ENCODE measurements at places on chromosomes 7 and 10.

DNA sequence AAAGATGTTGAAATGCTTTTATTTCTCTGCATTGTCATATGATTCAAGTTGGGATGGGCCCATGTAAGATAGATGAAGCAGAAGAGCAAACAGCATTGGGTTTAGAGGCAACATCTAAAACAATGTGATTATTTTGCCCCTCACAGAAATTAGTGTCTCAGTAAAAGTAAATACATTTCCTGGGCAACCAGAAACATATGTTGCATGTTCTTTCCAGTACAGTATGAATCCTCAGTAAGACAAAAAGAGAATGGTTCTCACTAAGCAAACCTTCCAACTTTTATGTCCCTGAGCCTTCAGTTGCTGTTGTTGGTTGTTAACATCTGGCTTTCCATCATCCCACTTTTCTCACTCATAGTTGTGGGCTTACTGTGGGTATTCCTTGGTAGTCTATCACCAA, 222.5 kb upstream of the PRPS1L1 start:
- DNase-seq, result no peak

DNA sequence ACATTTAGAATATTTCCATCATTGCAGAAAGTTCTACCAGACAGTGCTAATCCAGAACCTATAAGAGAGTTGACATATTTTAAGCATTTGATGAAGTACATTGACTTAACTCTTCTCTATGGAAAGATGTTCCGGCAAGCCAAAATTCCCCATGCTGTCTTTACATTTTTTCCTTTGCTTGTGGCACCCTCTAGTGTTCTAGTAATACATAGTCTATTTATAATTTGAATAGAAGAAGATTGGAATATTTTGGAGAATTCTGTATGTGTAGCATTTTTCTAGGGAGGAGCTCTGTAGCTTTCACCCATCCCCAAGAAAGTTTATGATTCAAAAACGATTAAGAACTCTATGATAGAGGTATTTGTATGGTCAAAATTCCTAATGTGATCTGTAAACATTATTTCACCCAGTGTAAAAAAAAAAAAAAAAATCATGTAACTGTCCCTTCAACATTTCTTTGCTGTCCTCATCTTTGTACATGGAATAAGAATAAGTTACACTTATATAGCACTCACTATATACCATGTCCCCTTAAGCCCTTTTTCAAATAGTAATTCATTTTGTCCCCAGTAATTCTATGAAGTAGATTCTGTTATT, 33.2 kb downstream of the NRF1 start:
- DNase-seq, result peak; percentile 29

- no peak for DNase-seq
Observed at GRCh38 chr10:52256832-52257691, 57.0 kb upstream of the DKK1 start.

DNA sequence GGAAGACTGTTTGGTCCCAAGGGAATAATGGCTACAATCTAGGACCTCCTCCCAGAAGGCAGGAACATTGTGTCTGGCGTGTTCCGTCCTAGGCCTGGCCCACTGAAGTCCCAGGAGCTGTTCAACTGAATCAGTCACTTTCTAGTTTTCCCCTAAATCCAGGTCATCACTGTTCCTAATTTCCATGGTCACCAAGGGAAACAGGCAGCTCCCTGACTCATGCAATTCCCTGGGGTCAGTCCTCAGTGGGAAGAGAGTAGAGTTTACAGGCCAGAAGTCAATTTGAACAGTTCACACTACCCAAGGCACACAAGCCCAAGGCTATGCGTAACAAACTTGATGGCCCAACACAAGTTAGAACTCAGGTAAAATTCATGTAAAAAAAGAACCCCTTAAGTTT, 44.0 kb downstream of the CREB3L2 start:
- no peak for DNase-seq

DNA sequence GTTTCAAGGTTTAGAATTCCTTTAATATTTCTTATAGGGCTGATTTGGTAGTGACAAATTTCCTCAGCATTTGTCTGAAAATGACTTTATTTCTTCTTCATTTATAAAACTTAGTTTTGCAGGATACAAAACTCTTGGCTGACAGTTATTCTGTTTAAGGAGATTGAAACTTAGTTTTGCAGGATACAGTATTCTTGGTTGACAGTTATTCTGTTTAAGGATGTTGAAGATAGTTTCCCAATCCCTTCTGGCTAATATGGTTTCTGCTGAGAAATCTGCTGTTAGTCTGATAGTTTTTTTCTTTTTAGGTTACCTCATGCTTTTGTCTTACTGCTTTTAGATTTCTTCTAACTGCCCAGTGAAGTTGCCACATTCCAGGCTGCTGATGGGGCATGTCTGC, 186.8 kb downstream of the ITGB1 start:
- no peak for DNase-seq

DNA sequence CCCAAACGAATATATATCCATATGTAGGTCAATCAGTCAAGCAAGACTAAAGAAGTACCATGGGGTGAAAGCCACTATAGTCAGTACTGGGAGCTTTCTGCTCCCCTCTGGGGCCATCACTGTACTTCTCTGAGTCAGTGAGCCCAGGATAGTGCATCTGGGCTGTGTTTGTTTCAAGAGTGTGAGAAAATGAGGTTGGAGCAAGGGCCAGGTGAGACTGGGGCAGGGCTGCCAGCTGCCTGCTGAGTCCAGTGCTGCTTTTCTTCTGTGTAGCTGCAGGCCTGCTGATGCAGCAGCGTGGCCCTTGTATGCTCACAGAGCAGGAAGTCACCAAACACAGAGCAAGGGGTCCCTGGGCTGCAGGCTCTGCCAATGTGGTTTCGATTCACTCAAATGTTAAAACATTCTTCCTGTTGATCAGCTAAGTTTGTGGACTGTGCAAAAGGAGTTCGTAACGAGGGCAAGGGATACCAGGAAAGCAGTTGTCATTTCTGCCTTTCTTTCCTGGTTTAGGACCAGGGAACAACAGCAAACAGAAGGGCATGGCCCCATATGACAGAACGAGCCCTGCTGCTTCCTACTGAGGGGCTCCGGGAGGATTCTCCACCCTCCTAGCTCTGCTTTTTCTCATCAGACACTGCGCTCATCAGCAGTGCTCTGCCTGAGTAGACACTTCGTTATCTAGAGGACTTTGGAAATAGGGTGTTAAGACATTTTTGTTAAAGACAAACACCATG, 65.4 kb upstream of the TNS3 start:
- DNase-seq, result no peak

DNA sequence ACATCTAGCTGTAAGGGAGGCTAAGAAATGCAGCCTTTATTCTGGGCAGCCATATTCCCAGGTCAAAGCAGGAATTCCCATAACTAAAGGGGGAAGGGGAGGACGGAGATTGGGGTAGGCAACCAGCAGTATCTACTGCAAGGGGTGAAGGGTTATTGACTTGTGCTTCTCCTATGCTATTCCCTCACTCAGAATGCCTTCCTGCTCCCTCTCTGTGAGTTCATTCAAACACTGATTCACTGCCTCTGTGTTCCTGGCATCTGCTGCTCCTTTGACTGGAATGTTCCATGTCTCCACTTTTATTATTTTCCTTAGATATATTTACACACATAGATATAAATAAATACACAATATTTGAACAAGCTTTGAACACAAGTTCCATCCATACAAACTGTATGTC, 11.1 kb downstream of the HTR7 start:
- DNase-seq, result no peak

GRCh38 chr7:34067005-34067778, 161.9 kb downstream of the BMPER start:
- DNase-seq, result peak; percentile 19

- DNase-seq, result no peak
Observed at GRCh38 chr7:136883046-136883445, 14.6 kb downstream of the CHRM2 start.

- DNase-seq, result peak; percentile 41
Observed at GRCh38 chr10:86520871-86521677, 518 bp downstream of the WAPL start.

DNA sequence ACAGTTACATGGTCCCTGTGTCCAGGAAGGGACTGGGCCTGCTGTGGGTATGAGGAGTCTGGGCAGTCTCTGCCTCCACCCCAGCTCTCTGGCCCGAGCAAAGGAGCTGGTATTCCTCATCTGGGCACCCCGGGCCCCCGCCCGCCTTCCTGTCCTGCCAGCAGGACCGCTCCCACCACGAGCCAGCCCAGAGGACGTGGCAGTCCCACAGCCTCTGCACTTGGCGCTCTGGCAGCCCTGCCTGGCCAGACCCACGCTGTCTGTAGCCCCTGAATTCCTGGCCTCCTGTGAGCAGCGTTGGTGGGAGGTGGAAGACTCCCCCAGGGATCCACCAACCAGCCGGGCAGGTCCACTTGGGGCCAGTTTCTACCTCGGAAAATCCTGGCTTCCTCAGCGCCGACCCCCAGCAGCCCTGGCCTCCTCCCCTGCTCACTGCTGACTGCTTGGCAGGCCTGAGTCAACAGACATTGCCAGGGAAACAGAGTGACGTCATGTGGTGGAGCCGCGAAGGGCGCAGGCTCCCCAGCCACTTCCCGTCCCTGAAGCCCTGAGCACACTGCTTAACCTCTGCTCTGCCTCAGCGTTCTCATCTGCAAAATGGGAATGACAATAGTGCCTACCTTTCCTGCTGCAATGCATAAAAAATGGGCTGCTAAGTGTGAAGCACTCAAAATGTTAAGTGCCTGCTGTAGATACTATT, 21.6 kb upstream of the LIMK1 start:
- DNase-seq, result no peak

DNA sequence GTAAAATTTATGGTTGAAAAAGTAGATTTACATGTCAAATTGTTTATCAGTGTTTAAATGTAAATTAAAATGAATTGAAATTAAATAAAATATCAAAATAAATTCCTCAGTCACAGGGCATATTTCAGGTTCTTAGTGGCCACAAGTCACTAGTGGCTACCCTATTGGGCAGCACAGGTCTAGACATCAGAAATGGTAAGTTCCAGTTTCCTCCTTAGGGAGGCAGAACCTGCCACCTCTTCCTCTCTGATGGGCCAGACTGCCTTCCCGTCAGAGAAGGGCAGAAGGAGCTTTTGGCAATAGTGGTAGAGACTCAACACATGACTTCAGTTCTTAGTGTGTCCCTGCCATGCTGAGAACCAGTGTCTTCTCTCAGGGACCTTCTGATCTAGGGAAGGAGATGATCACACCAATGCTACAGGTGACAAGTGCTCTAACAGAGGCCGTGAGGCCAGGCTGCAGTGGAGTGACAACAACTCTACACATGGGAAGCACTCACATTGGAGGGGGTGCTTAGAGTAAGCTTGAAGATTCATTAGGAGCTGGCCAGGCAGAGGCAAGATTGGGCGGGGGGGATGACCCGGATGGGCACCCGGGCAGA, 14.4 kb upstream of the PCBD1 start:
- DNase-seq, result no peak

- DNase-seq, result peak; percentile 34
Observed at GRCh38 chr7:82690929-82691328, 247.4 kb upstream of the CACNA2D1 start.

- peak; percentile 62 for DNase-seq
Observed at GRCh38 chr10:15169555-15170401, 1.3 kb upstream of the NMT2 start.

GRCh38 chr10:73590881-73591799, at the start of gene USP54:
Gene USP54, minus strand, starts transcription at chr10:73591342. Its CDS starts 15,684 bp downstream, at chr10:73575658.
- DNase-seq, result peak; percentile 83

DNA sequence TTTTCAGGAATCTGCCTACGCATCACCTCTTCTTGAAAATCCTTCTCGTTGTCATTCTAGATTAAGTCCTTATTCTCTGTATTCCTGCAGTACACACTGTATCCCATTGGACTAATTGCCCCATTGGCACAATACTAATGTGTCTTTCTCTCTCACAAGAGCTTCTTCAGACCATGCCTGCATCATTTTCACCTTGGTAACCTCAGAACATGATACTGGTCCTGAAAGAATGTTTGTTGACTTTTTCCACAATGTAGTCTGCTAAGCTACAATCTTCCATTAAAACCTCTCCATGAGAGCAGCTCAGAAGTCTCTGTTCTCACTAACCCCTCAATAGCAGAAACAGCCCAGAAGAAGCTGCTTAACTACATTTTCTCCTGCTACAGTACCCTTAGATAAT, 270.7 kb downstream of the PCDH15 start:
- no peak for DNase-seq

GRCh38 chr10:87546971-87547413, 42.3 kb downstream of the MINPP1 start:
- no peak for DNase-seq

GRCh38 chr7:158072991-158073730, 514.5 kb downstream of the PTPRN2 start:
- DNase-seq, result no peak

GRCh38 chr10:49631975-49632374, 18.1 kb downstream of the CHAT start:
- DNase-seq, result no peak

DNA sequence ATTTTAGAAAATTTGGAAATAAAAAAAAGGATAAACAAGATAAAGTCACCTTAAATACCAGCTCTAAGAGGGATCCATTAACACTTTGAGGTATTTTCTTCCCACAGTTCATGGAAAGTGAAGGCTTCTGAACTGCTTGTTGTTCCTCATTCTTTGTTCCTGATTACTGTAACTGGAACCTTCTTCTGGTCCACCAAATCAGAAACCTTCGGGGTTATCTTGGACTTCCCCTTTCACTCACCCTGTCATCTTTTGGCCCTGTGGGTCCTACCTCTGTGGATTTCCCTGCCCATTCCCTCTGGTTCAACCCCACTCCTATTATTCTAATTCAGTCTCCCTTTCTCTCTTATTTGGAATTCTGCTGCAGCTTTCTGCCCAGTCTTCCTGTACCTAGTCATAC, 116.5 kb upstream of the PRPS1L1 start:
- DNase-seq, result no peak

DNA sequence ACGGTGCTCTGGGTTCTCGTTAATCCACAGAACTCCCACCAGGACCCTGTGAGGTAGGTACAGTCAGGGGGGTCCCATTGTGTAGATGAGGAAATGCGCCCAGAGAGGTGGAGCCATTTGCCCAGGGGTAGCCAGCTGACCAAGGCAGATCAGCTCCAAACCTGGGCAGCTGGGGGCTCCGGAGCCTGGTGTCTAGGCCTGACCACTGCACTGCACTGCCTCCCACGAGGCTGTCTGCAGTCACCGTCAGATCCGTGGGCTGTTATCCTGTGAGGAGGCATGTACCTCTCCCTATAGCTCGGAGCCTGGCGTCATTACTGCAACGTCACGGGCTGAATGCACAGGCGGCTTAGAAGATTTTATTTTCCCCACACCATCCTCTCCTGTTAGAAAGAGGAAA, 411.8 kb upstream of the FOXK1 start:
- no peak for DNase-seq

DNA sequence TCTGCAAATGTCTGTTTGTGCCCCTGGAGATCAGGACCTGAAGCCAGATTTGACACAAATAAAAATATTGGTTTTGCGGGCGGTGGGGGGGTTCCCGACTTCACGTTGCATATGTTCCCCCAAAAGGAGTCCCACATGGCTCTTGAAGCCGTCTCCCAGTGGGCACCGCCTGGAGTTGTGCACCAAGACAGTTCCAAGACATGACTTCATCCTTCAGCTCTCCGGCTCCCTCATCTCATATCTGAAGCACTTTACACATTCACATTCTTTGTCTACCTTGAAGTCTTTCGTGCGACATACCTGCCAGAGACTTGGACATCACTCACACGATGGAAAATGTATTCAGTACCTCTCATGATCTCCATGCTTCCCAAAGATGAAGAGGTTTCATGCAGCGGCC, 362.8 kb upstream of the FOXK1 start:
- DNase-seq, result no peak
